ENCODE measurements at places on chromosomes 11 and 22.
A peak's percentile ranks its signal among the peaks of the same experiment; 100 is the strongest.

DNA sequence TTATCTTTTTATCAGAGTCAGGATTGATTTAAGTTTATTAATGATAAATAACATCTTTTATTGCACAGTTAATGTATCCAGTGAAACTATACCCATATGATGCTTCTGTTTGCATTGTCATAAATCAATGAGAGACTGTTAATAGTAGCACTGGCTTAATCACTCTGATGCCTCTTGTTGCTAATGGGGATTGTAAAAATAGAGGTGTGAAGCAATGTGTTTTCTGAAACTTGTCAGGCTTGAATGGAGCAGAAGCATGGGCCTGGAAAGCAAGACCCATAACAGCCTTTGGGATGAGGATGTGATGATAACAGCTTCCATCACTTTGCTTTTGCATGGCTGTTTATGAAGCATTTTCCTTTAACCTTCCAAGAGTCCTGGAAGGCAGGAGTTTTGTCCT lies 319.7 kb downstream of the DDX10 start:
- no peak for DNase-seq

DNA sequence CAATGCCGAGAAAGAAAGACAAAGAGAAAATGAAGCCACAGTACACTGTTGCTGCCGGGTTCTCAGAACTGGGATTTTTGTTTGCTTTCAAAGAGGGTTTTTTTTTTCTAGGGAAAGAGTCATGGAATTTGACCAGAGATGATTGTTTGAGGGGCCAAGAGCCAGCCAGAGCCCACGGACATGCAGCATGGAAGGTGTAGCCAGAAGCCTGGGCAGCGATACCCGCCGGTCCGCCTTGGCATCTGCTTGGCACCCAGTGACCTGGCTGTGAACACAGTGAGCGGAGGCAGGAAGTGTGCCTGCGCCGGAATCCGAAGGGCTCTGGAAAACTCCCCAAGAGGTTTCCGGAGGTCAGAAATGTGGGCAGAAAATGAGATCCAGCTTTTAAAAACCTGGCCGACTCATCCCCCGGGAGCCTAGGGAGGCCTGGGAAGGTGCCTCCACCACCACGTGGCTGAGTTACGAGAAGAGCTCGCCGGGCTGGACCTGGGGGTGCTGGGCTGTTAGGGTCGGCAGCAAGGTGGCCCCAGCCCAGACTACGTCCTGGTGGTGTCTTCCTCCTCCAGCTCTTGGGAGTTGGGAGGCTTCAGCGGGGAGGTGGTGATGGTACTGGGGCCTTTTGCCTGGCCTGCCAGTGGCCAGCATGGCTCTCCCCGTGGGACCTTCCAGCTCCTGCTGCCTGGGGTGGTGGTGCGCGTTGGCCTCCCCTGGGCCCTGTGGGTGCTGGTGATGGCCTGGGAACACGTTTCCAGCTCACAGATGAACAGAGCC lies 61.6 kb upstream of the PPARA start:
- no peak for DNase-seq

GRCh38 chr22:22934543-22935055 lies 47.0 kb downstream of the IGLL5 start:
- DNase-seq = no peak

DNA sequence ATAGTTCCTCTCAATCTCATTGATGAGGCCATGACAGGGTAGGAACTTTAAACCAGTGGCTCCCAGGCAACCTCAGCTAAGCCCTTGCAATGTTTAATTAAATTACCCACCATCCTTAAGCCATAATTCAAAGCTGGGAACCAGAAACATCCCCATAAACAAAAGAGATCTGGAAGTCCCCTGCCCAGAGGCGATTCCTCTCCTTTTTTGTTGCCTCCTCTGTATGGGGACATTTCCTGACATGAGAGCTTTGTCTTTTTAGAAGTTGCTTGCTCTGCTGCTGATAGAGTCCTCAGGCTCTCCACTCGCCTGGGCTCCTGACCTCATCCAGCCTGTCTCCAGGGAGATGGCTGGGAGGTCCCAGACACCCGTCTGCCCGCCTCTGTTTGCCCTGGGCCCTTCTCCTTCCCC lies 3.2 kb downstream of the DTX4 start:
- no peak for DNase-seq

GRCh38 chr11:131327421-131327820 lies 43.0 kb upstream of the NTM start:
- DNase-seq = no peak

- no peak for DNase-seq
Measured at GRCh38 chr11:47105974-47106373, 70.7 kb downstream of the ARFGAP2 start.

- no peak for DNase-seq
Measured at GRCh38 chr22:17264321-17265052, 45.3 kb upstream of the ADA2 start.

DNA sequence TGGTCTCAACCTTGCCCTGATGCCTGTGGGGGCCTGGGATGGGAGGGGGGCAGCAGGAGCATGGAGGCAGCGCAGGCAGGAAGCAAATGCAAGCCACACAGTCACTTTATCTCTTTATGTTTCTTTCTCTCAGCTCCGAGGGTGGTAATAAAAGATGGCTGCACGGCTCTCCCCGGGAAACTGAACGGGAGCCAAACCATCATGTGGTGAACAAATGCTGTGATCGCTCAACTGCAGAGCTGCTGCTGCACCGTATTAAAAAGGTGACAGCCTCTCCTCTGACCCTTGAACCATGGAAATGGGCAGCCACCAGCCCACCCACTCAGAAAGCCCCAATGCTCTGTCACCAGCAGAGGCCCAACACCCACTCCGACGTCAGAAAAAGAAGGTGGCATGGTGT lies 110.0 kb downstream of the TIMP3 start:
- DNase-seq = no peak

DNA sequence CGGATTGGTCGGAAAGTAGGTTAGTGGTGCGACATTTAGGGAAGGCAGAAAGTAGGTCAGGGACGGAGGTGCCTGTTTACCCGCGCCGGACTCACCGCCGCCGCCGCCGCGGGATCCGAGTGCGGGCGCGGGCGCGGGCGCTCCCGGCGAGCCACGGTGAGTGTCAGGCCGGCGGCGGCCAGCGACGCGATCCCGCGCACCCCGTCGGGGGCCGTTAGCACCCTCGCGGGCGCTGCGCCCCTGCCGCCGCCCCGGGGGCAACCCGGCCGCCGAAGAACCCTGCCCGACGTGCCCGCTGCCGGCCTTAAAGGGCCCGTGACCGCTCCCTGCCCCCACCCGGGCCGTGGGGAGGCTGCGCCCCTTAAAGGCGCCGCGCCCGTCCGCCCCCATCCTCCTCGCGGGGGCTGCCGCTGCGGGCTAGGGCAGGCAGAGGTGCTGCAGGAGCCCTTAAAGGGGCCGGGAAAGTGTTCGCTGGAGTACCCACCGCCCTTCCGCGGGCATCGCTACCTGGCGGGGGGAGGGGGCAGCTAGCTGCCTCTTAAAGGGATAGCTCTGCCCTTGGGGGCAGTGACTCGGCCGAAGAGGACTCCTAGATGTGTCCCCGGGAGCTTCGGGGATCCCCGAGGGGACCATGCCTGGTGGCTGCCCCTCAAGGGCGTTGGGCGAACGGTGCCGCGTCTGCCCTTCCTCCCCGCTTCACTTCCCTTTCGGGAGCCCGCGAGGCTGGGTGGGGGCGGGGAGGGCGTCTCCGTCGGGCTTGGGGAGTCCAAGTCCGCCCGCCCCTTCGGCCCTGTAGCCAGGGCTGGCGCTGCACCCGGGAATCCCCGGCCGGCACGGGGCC lies at the start of gene BMAL1:
Gene BMAL1, plus strand, starts transcription at position 23 of the 841 bp plus-strand sequence. CDS start 76,519 bp downstream, outside the sequence.
- peak; percentile 40 for DNase-seq

DNA sequence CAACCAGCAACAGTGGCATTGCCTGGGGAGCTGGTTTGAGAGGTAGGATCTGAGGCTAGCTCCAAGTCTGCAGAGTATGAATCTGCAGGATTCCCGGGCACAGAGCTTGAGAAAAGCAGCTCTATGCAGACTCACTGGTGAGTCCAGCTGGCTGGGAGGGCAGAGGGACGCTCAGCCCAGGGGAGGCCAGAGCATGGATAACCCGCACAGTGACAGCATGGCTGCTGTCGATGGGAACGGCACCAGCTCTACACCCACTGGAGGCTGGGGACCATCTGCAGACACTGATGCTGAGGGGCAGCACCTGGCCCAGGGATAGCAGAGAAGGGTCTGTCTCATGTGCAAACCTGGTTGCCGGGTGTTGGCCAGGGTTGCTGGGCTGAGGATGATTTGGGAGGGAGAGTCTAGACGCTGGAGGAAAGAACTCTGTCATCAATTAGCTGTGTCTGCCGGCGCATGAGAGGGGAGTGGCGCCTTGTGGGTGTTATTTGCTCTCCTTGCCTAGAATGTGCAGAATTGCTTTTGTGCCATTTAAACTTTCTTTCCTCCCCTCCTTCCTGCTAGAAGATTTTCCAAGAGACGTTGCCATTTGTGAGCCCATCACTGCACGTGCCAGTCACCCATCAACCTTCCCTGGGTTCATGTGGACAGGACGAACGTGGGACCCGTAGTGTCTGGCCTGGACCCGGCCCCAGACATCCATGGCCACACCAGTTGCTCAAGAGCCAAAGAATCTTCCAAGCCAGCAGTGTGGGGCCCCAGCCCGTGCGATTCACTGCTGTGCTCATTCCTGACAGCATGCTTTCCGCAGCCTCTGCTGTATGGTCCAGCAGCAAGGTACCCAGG lies 19.1 kb upstream of the LINC01488 start:
- no peak for DNase-seq

DNA sequence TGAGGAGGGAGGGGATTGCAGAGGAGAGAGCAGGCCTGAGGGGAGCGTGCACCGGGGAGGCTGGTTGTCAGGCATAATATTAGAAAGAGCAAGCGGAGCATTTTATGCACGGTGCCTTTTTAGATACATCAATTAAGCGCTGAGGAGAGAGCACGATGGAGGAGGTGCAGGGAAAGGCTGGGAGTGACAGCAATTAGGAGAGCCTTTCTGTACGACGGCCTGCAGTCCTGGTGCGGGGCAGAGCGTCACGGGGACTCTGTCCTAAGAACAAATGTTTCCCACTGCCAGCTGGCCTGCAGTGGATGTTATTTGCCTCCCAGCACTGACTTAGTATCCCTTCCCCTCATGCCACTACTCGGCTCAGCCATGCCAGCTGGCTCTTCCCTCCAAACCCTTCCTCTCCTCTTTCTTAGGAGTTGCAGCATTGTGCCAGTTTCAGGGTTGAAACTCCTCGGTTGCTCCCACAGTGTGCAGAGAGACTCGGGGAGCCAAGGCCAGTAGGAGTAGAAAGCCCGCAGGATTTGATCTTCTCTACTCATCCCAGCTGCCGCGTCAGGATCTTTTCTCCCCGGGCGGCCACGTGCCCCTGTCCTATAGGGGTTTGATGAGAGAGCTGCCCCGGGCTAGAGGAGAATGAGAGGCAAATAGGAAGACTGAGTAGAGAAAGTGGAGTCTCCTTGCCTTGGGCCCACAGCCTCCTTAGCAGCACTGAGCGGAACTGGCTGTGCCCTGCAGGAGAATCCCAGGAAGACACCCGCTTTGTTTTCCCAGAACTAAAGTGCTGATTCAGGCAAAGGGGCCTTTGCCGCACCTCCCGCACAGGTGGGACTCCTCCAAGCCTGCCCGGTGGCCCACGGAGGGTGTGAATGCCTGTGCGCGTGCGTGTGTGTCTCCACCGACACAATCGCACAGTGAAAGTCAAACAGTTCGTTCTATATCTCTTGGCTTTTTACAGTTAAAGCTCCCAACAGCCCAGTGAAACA lies 875.3 kb downstream of the NTM start:
- no peak for DNase-seq
